Left lung (tissue), 14 donors: ENCODE measurements at places on chromosomes 2 and 18.

DNA sequence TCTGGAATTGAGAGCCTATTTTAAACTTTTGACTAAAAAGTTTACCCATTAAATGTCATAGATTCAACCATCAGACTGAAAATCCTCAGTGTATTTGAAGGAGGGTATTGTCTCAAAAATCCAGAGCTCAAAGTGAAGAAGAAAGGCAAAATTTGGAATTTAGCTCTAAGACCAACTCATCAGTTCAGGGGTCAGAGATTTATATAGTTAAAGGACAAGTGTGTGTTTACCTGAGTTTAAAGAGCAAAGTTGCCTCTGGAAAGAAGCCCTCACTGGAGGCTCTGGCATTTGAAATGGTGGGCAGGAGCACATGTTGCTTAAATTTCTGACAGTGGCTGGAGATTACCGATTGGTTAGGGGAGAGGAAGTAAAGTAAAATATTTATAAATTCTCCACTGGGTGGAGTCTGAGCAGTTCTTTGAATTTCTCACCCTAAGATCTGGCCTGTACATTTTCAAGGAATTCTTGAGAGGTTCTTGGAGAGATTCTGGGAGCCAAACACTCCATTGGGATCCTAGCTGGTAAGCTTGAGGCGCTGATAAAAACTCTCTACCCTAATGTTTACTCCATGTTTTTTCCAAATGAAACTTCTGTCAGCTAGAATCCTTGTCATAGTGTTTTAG, at the start of gene KYNU:
KYNU (plus strand) TSS at position 449 of the 623 bp plus-strand sequence. CDS start 7,704 bp downstream, outside the sequence.
- DNase-seq: no peak

- DNase-seq: no peak
Observed at GRCh38 chr2:11874861-11875260, 128.4 kb downstream of the LPIN1 start.

DNA sequence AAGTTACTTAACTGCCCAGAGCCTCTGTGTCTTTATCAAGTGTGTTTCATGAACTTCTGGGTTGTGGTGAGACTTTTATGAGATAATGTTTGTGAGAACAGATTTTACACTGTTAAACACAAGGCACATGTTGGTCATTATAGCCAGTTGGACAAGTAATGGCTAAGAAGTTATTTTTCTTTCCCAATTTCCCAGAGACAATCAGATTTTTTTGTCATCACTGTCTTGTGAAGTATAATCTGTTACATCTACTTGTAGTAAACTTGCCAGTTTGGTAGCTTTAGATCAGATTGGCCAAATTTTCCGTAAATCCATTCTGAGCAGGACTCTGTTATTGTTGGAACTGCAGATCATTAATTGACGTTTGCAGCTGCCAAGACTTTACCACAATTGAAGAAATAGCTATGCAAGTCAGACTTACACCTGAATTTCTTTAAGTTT, 838.8 kb downstream of the SLC4A3 start:
- DNase-seq: no peak

GRCh38 chr18:79926306-79926705, 25.1 kb downstream of the SLC66A2 start:
- peak; percentile 5 for DNase-seq

DNA sequence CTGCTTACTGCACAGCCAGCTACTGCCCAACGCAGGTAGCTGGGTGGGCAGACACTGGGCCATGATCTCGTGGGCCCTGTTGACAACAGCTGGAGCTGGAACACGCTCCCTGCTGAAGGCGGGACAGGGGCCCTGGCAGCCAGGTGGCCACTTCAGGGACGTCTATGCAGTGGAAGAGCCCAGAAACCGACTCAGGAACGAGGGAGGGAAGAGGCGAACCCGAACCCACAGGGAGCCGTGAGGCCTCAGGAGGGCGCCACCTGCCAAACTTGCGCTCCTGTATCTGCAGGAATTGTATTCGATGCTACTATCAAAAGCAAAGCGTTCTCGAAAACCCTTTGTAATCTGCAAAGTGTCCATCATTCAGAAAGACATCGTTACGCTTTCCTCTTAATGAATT, 198.4 kb downstream of the EIPR1 start:
- DNase-seq: no peak

- no peak for DNase-seq
Observed at GRCh38 chr2:86704459-86704971, 15.6 kb upstream of the RMND5A start.

- no peak for DNase-seq
Observed at GRCh38 chr2:172484253-172484652, 56.9 kb downstream of the ITGA6 start.

GRCh38 chr2:10238991-10239485, 63.7 kb upstream of the HPCAL1 start:
- no peak for DNase-seq

- no peak for DNase-seq
Observed at GRCh38 chr18:34993289-34993688, 47.9 kb upstream of the MAPRE2 start.

DNA sequence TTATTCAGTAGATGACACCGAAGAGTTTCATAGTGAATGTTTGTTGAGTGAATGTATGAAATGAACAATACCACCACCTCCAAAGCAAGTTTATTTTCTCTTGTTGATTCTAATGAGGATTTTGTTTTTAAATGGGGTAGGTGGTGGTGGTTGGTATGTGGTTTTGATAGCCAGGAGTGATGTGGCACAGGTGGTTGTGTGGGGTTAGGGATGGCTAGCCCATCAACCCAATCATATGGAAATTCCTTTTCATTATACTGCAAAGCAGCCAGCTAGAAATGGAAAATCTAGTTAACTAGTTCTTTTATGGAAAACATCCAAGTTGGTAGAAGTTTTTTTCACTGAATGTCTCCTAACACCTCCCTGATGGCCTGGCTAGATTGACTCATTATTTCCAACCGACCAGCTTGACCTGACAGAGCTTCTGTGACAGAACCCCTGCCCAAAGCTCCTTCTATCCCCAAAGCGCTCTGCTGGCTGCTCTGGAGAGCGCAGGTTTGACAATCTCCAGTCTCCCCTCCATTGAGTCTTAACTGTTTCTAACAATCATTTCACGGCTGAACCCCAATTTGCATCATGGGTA, 376.9 kb downstream of the MTX2 start:
- DNase-seq: no peak

DNA sequence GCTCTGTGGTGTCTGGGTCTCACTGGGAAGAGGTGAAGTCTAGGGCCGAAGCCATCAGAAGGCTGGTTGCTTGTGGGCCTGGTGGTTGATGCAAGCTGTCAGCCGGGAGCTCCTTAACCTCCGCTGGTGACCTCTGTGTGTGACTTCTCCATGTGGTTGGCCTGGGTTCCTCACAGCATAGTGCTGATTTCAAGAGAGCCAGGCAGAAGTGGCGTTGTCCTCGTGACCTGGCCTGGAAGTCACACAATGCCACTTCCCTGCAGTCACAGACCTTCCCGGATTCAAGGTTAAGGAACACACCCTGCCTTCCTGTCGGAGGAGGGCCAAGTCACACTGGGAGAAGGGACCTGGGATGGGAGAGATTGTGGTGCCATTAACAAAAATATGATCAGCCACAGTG, 303.7 kb upstream of the HS6ST1 start:
- DNase-seq: no peak

GRCh38 chr18:58544179-58544578, 84.7 kb downstream of the ALPK2 start:
- no peak for DNase-seq

GRCh38 chr2:202267495-202267894, 1.9 kb downstream of the NOP58 start:
- DNase-seq: no peak
